ENCODE measurements at places on chromosomes 12 and 14.

DNA sequence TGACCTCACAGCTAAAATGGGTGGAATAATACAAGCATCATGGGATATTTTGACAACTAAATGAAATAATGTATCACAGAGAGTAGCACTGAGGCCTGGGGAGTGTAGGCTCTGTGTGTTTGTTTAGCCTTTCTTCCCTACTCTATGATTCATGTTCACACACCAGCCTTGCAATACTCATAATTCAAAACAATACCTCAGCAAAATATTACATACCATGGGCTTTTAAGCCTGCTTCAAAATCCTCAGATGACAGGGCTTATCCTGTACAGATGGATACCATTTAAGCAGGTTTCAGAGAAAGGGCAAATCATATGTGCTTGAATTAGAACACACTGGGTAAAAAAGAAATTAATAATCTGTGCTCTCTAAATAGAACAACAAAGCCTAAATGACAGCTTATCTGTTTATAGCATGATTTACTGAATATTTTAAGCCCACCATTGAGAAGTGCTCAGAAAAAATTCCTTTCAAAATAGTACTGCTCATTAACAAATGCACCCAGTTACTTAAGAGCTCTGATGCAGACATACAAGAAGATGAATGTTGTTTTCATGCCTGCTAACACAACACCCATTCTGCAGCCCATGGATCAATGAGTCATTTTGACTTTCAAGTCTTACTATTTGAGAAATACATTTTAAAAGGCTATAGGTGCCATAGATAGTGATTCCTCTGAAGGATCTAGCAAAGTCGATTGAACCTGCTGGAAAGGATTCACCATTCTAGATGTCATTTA, 84.9 kb upstream of the ADAMTS20 start:
- no peak for DNase-seq

- no peak for DNase-seq
Measured at GRCh38 chr14:38724621-38725020, 378.4 kb downstream of the SEC23A start.

DNA sequence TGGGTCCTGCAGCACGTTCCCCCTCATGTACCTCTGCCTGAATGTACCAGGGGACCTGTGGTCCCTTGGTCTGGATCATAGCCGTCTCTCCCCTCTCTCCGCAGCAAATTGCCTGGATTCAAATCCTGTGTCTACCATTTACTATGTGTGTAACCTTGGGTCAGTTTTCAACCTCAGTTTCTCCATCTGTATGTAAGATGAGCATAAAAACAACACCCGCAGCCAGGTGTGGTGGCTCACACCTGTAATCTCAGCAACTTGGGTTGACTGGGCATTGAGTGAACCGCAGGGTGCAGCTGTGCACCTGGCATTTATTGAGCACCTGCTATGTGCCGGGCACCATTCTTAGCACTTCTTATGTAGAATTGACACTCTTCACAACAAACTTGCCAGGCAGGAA, 14.1 kb downstream of the CYP46A1 start:
- no peak for DNase-seq

DNA sequence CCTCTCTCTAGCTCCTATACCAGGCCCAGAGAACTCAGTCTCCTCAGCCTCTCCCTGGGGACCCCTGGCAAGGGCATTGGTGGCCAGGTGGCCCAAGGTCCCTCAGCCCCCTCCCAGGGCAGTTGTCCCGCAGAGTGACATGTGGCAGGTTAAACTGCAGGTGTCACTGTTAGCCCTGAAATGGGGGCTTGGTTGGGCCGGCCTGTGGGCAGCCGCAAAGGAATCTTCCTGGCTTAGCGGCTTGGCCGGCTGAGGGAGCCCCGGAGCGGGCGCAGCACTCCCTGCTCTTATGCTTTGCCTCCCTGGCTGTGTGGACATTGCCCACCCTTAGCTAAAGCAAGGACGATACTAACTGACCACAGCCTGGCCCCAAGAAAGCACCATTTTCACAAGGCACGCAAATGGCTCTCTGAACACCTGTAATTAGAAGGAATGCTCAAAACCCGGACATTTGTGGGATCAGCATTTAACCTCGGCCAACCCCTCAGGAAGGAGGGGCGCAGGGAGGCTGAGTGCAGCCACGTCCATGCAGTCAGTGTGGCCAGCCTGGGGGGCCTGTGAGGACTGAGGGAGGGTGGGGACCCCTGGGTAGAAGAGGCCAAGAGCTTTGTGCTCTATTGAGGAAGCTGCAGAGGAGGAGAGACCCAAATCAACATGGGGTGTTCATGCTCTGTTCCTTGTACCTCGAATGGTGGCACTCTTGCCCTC, 82.2 kb downstream of the PAPOLA start:
- peak; percentile 81 for DNase-seq

DNA sequence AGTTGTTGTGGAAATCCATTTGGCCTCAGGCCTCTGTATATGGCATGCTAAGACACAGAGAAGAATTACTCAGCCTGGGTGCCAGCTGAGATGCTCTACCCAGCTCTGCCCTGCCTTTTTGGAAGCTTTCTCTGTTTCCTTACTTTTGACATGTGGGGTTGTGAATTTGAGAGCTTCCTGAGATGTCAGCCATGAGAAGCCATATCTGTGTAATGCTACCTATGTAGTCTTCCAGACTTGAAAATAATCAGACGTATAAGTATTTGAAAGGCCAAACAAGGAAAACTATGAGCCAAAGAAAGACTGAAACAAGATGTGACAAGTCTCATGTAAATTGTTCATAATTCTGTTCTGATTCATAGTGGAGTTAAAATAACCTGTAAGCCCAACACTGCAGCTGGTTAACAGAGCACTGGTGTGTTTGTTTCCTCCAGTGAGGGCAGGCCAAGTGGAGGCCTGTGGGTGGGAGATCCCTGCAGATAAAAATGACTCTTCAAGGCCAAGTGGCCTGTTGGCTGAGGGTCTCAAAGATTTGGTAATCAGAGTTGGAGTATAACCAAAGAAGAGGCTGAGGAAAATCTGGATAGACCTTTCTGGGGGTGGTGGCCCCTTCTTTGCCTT, 94.0 kb downstream of the TMX1 start:
- no peak for DNase-seq

DNA sequence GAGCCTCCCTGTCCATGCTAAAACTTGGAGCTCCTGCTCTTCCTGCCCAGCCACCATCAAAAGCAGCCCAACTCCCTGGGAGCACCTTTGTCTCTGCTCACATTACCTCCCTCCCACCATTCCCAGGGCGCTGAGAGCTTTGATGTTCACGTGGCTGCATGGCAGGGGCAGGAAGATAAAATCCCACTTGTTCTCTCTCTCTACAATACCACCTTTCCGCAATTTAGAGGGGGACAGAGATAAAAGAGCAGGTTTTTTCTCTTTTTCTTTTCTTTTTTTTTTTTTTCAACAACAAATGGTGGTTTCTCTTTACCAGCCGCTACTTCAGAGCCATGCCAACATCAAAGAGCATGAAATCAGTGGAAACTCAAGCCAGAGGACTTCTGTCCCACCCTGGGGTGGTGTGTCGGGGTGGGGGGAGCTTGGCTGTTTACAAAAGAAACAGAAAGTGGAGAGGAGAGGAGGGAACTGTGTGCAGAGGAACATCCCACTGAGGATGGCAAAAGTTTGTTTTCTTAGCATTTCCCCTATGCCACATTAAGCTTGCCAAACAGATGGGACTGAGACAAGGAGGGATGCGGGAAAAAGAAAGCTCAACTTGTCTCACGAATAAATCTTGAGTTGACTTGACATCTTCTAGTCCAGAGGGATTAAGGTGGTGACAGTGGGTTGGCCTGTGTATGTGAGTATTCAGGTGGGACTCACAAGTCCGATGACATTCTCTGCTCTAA, 103.7 kb upstream of the NUDT4 start:
- no peak for DNase-seq

- peak; percentile 92 for DNase-seq
Measured at GRCh38 chr12:49673446-49674317, 33.5 kb downstream of the FMNL3 start.

DNA sequence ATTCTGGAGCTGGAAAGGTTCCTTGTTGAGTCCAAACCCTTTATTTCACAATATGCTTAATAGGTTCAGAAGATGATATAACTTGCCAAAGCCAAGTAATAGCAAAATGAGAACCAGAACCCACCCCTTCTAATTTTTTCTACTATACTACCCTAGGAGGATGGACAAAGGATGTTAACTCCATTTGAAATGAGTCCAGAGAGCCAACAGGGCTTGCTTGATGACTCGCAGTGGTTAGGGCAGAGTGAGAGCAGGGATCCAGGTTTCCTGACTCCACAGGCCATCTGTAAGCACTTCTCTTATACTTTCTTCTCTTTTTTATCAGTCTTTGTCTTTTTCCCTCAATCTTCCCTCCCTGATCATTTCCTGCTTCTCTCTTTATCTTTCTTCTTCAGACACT, 668.1 kb downstream of the MED13L start:
- no peak for DNase-seq

All from hematopoietic multipotent progenitor cell treated with erythropoietin and hydrocortisone succinate and interleukin-3 and kit ligand, for 6 days (in vitro differentiated cells).